ENCODE measurements at places on chromosomes 4 and X.

DNA sequence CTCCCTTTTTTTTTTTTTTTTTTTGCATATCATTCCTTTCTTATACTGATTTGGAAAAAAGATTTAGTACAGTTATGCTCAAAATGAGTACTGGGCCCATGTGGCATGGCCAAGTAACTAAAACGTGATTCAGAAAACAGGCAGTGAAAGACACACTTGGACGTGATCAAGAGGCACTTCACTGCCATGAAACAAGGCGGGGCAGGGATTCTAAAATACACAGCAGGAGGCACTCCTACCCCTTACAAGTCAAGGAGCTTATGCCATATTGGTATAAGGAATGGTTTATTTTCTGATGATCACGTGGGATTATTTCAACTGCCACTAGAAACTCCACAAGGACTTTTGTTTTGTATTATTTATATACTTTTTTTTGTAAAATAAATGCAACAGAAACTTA is 72.0 kb downstream of the CHST7 start:
- no peak for ATAC-seq

DNA sequence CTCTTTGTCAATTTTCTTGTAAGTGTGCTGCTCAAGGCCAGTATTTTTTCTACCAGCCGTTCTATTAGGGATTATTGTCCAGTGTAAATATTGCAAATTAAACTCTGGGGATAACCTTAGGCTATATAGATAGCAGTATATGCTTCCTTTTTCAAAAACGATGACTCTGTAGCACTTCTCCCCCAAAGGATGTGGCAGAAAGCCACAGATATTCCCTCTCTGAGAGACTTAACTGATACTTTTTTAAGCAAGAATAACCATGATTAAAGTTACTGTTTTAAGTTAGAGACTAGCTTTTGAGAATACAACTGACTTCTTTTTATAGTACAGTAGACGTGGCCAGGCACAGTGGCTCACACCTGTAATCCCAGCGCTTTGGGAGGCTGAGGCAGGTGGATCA is 130.0 kb downstream of the FHIP1A start:
- no peak for ATAC-seq

DNA sequence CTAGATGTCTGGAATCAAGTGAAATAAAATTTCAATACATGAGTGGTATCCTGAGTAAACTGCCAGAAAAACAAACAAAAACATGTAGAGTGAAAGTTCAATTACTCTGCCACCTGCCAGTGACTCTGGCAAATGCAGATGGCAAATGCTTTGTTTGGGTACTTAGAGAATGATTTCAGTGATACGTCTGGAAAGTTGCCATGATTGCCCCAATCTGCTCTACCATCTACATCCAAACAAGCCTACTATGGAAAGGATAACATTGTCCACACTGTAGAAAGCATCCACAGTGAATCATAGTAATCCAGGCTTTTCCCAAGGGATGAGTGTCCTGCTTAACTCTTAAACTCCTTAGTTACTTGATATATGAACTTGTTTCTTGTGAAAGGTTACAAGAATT is 3.4 kb downstream of the SPATA4 start:
- ATAC-seq, result no peak

DNA sequence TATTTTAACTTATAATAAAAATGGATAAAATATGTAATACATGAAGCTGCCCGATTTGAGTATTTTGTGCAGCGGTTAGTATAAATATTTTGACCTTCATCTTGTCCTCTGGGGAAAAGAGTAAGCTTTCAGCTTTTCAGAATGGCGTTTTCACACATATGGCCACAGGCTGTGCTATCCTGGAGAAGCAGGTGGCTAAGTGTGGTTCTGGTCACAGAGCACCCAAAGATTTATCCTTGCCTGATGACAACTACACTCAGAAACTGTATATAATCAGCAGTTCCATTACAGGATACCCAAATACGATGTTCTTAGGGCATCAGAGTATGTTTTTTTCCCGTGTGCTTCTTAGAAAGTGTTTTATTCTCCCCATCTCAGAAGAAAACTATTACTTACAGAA is 42.3 kb upstream of the ANK2 start:
- no peak for ATAC-seq

- ATAC-seq, result no peak
Observed at GRCh38 chr4:142416121-142416520, 430.0 kb downstream of the INPP4B start.

All from activated T-helper 17 cell treated with anti-CD3 and anti-CD28 coated beads, Interleukin-2, amount 50 U/mL, for 72 hours (primary cell).